ENCODE measurements at places on chromosomes 5 and 9. TPM values are rescaled to one million over a fixed set of nuclear protein-coding genes. Genes with fewer than 3 reads are reported as not detected.

ORM1 gene
- total RNA-seq = not detected

SEMA6A gene
- not detected for total RNA-seq

PARP8 gene
- total RNA-seq = 34.0 TPM

ISL1 gene
- total RNA-seq = not detected

TIMD4 gene
- total RNA-seq = 3.1 TPM

FOXD1 gene
- total RNA-seq = 0.38 TPM

CLIC3 gene
- 0.43 TPM for total RNA-seq

PCDHB2 gene
- not detected for total RNA-seq

SPATA6L gene
- 0.59 TPM for total RNA-seq

RARS1 gene
- total RNA-seq = 101 TPM

GNAQ gene
- total RNA-seq = 26.1 TPM

PDLIM4 gene
- not detected for total RNA-seq

ZNF79 gene
- 9.7 TPM for total RNA-seq

SCGB3A2 gene
- not detected for total RNA-seq

PCDHB6 gene
- not detected for total RNA-seq

Data from activated CD4-positive, alpha-beta memory T cell treated with anti-CD3 and anti-CD28 coated beads for 36 hours (primary cell).